ENCODE measurements at places on chromosomes 13 and 19.

GRCh38 chr19:37304190-37304883, 66.6 kb upstream of the ZNF527 start:
- no peak for DNase-seq

DNA sequence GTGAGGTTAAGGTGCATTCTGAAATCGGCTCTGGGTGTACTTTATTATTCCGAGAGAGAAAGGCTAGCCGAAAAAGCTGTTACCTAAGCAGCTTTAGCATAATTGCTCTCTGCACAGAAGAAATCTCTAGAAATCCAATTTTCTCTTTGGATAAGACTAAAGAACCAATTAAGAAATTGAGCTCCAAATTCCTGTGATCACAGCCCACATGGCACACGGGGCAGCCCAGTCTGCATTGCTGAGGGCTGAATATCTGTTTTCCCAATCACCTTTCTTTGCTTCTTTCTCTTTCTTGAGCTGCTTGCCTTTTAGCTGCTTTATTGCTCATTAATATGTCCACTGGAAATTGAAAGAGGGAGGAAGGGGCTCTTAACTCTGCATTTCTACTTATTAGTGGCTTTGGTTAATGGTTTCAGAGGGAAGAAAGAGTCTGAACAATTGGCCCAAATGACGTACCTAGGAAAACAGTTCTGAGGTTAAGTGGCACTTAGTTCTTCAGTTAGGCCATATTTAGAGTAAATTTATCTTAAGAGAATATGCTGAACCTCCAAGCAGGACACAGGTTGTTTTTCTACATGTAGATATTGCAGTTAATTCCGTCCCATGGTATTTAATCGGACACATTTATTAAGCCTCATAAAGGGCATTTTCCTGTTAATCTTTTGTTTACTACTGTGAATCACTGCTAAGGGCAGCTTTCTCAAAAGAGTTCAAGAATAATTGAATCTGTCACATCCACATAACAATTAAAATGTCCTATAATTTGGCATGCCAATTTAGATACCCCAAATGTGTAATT, 265.7 kb downstream of the ABCC4 start:
- no peak for DNase-seq

DNA sequence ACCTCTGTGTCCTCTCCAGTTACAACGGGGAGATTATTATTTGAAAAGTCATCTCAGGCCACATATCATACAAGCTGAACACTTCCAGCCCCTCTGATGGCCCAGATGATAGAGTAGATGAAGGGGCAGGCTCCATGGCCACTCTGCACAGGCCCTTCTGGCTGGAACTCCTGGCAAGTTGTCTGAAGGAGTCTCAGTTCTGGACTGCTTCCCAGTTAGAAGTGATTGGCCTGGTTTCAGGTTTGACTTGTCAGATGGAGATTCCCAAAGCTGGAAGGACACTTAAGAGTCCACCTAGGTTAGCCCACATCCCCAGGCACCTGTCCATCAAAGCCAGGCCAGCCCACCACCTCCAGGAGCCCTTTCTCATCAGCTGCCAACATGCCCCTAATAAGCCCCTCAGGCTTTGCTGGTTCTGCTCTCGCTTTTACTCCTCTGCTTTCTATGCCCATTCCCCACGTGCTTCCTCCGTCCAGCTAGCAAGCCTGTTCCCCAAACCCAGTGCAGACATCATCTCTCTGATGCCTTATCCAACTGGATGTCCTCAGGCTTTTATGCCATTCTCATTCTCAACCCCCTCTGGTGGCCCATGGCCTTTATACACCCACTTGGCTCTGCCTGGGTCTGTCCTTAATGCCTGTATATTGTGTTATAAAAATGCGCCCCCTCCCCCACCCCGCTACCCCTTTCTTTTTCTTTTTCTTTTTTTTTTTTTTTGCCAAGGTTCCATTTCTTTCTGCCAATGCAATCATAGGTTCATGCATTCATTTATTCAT, 56.5 kb downstream of the HSPH1 start:
- DNase-seq = no peak

DNA sequence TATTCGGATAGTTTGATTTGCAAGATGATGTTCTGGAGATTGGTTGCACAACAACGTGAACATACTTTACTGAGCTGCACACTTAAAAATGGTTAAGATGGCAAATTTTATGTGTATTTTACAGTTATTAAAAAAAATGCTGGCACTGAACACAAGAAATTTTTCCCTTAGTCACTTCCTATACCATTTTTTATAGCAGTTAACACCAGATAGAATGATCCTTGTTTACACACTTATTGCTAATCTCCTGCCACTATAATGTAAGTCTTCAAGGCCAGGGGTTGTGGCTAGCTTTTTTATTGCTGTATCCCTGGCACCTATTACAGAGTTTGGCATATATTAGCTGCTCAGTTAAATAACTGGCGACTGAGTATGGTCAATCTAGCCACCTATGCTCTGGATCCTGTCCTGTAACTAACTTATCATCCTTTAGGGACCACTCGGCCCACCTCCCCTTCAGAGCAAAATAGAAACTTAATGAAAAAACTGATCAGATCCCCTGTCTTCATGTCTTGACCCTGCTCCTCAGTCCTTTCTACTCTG, 2.0 kb upstream of the EBPL start:
- no peak for DNase-seq

GRCh38 chr13:38401276-38401675, 51.6 kb downstream of the UFM1 start:
- DNase-seq = no peak

DNA sequence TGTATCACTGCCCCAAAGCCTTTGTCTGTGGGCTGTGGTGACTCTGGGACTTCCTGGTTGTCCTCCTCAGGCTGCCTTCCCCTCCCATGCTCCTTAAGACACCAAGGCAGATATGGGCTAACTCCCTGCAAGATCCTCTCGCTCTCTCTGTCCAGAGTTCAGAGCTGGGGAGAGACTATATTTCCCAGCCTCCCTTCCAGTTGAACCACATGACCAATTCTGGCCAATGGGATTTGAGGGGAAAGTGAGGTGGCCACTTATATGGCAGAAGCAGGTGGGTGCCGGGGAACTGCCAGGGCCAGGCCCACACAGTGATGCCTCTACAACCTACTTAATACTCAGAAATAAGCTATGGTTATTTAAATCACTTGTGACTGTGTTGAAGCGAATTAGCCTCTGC, 16.2 kb upstream of the ANGPTL8 start:
- no peak for DNase-seq
